Gastroesophageal sphincter (tissue), 4 donors: ENCODE measurements at places on chromosomes 6 and 20.
A peak's percentile ranks its signal among the peaks of the same experiment; 100 is the strongest.

DNA sequence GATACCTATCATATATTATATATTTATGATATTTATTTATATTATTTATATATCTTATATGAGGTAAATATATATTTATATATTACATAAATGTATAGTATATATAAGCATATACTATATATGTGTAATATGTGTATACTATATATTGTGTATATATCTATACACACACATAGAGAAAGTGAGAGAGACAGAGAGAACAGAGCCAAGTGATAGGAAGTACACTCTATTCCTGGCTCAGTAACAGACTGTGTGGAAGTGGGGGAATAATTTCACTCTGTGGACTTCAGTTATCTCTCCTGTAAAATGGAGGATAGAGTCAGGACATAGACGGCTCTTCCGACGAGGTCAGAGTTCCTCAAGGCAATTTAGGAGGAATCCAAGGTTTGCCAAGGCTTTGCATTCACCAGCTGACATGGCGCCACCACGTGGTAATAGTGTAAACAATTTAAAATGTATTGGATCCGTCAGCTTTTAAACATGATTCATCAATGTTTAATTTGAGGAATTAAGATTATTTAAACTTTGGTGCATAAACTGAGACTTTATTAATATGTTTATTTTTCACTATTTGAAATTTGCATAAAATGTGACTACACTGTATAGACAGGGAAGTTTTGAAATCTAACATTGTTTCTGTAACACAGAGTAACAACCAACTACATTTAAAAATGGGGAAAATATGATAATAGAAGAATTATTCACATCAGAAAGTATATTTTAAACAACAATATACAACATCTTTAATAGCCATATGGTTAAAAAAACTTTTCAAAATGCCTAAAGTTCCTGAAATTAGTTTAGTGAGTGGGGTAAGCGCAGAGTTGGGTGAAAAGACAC is 75.4 kb upstream of the TMEM244 start:
- ATAC-seq: no peak

GRCh38 chr6:149443411-149444181 is 41.2 kb downstream of the ZC3H12D start:
- no peak for ATAC-seq

GRCh38 chr6:40611434-40611833 is 24.3 kb upstream of the LRFN2 start:
- ATAC-seq: no peak

DNA sequence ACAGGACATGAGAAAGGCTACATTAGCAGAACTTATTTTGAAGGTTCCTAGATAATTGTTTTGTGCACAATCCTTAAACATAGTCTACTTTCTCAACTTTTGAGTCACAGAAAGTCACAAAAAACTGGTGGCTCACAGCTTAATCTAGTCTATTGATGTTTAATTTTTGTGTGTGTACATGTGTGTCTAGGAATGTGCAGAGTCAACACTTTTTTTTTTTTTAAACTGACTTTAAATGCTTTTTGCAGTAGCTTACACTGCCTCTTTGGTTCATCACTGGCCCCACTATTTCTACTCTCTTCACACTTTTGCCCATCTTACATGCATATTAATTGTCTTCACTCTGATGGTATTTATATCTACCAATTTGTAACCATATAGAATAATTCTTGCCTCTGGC is 566.9 kb downstream of the BCKDHB start:
- ATAC-seq: no peak

DNA sequence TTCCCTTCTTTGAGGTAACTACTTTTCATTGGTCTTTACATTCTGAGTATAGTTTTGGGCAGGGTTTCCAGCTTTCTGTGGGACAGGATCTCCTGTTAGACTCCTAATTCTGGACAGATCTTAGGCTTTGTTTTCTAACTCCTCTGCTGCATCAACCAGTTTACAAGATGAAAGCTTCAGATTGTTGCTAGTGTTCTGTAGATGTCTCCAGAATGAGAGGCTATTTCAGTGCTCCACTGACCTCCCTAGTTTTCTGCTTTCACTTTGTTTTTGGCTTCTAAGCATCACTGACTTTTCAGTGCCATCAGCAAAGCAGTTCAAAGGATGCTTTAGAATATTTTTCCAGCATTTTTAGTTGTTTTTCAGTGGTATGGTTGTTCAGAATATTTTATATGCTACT is 101.4 kb downstream of the LIN28B start:
- ATAC-seq: no peak

- ATAC-seq: no peak
Measured at GRCh38 chr6:139523986-139524385, 149.5 kb upstream of the CITED2 start.

DNA sequence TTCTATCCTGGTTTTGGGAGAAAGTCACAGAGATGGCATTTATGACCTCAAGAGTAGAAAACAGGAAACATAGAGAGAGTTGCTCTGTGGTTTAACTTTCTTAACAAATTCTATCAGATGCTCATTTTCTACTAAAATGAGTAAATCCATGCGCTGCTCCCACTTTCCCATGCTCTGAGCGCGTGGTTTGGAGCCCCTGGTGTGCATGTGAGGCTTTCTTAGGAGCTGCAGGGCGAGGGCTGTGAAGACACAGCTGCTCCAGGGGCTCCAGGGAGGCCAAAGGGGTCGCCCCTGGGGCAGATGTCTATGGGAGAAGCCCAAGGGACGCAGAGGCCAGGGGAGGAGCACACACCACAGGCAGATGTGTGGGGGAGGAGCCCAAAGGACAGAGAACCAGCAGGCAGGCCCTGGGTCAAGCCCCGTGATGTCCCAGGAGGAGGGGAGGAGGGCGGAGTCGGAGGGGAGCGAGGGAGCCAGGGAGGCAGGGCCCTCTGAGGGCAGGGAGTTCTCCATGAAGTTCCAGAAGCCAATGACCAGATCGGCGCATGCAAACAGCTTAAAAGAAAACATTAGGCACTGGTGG is 122.9 kb downstream of the IRF4 start:
- no peak for ATAC-seq

DNA sequence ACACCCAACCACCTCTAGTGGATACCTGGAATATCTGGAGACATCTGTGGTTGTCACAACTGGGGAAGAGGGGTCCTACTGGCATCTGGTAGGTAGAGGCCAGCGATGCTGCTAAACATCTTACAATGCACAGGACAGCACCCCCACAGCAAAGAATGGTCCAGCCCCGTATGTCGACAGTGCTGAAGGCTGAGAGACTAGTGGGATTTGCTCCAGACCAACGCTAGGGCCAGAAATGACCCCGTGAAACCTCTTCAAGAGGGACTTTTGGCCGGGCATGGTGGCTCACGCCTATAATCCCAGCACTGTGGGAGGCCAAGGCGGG is 7.2 kb downstream of the PREX1 start:
- ATAC-seq: no peak

- no peak for ATAC-seq
Measured at GRCh38 chr6:149478631-149479314, 6.0 kb downstream of the ZC3H12D start.

DNA sequence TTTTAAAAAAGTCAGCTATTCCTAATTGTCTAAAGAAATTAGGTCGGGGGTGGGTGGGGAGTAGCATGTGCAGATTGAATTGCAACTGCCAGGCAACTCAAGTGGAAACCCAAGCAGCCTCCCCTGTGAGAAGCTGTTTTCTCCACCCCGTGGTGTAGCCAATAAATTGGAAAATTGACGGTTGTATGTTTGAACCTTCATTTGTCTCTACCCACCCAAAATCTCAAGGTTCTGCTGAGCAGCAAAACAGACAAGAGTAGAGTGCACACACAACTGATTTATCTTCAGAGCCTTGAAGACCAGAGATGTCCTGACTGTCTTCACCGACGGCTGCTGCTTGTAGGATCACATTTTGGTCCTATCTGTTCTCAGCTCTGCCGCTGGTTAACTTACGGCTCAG is 88.5 kb downstream of the DTD1 start:
- ATAC-seq: no peak

GRCh38 chr6:38477680-38478260 is 162.0 kb downstream of the BTBD9 start:
- no peak for ATAC-seq

DNA sequence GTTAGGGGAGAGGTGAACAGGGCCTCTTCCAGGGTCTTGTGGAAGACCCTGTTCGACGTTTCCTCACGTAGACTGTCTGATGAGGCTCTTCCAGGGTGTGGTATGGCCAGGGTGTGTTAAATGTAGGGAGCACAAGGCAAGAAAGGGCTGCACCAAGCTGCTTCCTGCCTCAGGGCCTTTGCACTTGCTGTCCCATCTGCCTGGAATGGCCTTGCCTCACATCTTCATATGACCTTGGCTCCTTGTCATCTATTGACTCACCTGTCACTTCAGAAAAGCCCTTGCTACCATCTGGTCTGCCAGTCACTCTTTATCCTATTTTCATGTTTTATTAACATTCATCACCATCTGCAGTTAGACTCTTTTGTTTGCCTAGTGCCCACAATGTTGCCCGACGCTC is 31.0 kb downstream of the E2F3 start:
- ATAC-seq: no peak

GRCh38 chr6:30836431-30836866 is 47.9 kb upstream of the DDR1 start:
- peak; percentile 86 for ATAC-seq

DNA sequence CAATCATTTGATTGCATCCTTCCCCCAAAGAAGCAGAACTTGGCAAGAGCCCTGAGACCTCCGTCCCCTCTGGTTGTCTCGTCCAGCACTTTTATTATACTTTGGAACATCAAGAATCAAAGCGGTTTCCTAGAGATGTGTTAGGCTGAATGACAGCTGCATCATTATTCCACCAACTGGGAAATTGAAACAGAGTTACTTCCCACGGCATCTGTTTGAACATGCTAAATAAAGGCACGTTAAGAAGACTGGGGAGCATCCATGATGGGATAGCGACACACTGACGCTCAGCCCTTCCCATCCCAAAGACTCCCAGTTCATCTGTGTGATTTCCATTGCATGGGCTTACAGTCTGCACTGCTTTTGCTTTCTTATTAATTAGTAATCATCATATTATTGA is 147.8 kb downstream of the TBC1D7 start:
- no peak for ATAC-seq

DNA sequence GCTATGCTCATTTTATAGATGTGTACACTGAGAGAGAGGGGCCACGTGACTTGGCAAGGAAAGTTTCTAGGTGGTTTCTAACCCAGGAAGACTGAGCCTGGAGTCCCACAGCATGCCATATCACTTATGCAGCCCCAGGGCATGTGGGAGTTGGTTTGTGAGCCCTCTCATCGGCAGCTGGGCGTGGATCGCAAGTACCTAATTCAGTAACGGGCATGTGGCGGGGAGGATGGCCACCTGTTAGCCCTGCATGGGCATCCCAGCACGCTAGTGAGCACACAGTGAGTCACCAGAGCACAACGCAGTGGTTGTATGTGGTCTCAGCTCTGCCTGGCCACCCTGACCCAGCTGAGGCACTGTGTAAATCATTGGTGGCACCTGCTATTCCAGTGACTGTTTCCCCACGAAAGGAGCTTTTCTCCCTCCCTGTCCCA is 88.3 kb downstream of the NINL start:
- no peak for ATAC-seq

GRCh38 chr20:50098259-50098658 is 14.7 kb downstream of the UBE2V1 start:
- no peak for ATAC-seq

DNA sequence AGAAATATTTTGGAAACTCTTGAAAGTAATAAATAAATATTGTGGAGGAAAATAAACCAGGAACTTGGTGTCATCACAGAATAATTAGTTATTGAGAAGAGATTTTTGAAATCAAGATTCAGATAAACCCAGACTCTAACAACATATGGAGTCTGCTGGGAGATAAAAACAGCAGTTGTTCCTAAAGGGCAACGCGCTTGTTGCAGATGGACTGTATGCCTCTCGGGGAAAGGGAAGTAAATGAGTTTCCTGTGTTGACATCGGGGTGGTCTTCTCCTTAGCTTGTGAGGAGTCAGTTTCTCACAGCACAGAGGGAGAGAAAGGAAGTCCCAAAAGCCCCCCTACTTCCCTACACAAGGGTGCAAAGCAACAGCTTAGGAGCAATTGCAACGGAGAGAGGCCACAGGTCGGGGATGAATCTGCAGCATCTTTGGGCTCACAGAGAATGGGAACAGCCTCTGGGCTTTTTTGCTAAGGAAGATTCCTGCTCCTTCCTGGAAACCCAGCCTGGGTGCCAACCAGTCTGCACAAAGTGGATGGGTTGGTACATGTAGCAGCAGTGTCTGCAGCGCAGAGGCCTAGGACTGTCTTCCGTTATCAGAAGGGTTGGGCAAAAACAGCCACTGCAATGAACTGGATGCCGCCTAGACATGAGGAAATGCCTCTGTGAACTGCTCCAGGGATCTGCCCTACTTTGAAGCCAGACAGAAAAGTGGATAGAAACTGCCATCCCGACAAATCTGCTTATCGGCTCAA is 603.0 kb upstream of the NRSN1 start:
- ATAC-seq: no peak

- no peak for ATAC-seq
Measured at GRCh38 chr6:160300076-160300695, 41.6 kb upstream of the SLC22A2 start.

GRCh38 chr6:157144859-157145568 is 178.3 kb downstream of the TMEM242 start:
- ATAC-seq: no peak

- no peak for ATAC-seq
Measured at GRCh38 chr6:164010441-164011103, 596.1 kb downstream of the QKI start.

GRCh38 chr6:130076512-130076911 is 58.1 kb downstream of the L3MBTL3 start:
- no peak for ATAC-seq

- ATAC-seq: no peak
Measured at GRCh38 chr6:63487103-63487813, 85.0 kb upstream of the LOC128125822 start.

- ATAC-seq: no peak
Measured at GRCh38 chr6:52136934-52137467, 49.2 kb upstream of the IL17A start.

GRCh38 chr20:7010527-7010926 is 243.0 kb downstream of the BMP2 start:
- ATAC-seq: no peak

DNA sequence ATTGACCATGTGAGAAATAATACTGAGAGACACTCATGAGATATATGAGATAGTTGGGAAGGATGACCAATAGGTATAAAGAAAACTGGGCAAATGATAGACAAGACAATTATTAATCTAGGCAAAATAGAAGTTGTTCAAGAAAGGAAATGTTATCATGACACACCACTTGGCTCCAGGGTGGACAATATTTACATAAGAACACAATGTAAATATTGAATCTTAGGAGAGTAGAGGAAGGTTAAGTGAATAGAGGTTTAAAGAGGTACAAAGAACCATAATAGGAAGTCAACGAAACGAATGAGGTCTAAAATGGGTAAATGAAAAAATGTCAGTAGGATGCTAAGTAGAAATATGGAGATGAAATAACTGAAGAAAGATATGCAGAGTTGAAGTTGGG is 126.5 kb downstream of the MBOAT1 start:
- ATAC-seq: no peak
